ENCODE measurements at places on chromosomes 4 and X.

GRCh38 chr4:103998756-103999155 lies 279.0 kb upstream of the TACR3 start:
- DNase-seq: no peak

GRCh38 chrX:45068569-45068968 lies 132.1 kb downstream of the DIPK2B start:
- no peak for DNase-seq

GRCh38 chr4:138238521-138239292 lies 3.4 kb downstream of the SLC7A11 start:
- DNase-seq: no peak

DNA sequence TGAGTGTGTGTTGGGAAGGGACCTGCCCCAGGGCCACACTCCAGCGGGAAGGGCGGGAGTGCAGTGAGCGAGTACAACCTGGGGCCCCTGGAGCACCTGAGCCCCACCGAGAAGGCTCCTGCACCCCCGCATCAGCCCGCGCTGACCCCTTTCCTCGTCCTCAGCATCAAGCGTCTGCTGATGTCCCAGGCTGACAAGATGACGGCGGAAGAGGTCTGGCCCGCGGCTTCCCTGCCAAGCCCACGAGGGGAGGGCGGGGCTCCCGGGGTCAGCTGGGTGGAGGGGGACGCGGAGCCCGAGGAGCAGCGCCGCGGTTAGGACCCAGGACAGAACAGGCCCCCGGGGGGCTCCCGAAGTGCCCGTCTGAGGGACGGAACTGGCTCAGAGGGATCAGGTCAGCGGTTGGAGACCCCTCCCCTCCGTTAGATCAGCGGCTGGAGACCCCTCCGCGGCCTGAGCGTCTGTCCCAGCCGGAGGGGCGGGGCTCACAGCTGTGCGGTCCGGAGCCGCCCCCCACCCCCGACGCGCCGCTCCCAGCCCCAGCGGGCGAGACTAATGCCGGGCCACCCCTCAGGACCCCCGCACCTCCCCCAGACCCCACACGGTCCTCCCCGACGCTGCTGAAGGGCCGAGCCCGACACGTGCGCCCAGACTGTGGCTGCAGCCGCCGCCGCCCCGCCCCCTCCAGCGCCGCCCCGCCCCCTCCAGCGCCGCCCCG lies 6.7 kb downstream of the MYL5 start:
- DNase-seq: peak; percentile 42

DNA sequence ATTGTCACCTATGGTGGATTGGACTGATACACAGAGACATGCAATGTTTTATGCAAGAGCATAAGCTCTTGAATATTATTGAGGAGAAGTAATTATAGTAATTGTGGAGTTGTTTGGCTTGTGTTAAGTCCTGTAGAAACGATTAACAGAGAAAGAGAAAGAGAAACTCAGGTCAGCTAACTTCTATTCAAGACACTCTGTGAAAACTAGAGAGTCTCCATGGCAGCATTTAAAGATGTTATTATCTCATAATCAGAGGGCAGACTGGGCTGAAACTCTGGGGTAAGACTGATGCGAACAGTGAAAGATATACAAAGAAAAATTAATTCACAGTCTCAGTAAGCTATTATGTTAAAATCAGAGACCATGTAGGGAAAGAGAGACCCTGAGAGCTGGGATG lies 625.7 kb downstream of the FAT4 start:
- DNase-seq: no peak

- no peak for DNase-seq
These were observed 264.0 kb upstream of the HAND2 start for GRCh38 chr4:173793937-173794510.

DNA sequence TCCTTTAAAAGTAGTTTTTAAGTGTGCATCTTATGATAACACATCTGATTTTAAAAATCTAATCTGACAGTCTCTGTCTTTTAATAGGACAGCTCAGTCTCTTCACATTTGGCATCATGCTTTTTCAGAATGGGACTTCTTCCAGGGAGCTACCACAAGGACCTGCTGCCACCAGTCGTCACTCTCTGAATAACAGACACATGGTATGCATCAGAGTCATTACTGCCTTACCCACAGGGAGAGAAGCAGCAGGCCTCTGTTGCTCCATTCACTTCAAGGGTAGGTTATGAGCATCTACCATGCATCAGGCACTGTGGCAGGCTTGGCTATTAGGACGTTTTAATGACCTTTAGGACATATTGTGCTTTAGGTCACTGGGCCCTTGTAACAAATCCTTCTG lies 50.0 kb upstream of the AFAP1 start:
- DNase-seq: no peak

GRCh38 chr4:122341886-122342285 lies 36.9 kb upstream of the ADAD1 start:
- peak; percentile 52 for DNase-seq

GRCh38 chr4:13159041-13159620 lies 325.0 kb downstream of the RAB28 start:
- no peak for DNase-seq

GRCh38 chr4:141676087-141676670 lies 39.8 kb downstream of the IL15 start:
- DNase-seq: no peak

DNA sequence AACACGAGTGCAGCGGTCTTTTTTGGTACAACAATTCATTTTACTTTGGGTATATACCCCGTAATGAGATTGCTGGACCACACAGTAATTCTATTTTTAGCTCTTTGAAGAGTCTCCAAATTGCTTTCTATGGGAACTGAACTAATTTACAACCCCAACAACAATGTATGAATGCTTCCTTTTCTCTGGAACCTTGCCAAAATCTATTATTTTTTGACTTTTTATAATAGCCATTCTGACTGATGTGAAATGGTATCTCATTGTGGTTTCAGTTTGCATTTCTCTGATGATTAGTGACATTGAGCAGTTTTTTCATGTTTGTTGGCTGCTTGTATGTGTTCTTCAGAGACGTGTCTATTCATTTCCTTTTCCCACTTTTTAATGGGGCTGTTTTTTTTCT lies 240.8 kb downstream of the STK32B start:
- DNase-seq: peak; percentile 2

DNA sequence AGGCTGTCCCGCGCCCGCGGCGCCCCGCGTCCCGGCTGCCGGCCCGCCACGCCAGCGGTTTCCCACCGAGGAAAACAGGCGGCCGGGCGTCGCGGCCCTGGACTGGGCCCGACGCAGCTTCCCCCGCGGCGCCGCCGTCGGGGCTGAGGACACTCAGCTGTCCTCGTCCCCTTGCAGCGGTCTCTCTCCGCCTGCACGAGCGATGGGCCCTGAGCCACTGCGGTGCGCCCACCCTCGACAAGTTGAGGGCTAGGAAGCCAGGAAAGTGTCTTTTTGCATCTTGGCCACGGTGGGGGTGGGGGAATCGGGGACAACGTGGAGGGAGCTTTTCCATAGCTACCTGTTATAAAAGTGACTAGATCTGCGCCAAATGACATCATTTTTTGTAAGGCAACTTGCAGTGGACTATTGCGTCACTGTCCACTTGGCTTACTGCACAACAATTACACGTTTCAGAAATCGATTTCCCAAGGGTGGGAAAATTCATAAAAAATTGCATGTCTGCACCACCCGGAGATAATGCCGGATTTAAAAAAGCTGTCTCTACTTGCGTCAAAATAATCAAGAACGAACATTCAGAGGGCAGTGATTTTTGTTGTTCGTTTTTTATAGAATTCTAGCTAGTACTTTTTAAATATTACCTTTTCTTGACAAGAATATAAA lies 1.1 kb downstream of the KLHL15 start:
- peak; percentile 58 for DNase-seq

- DNase-seq: no peak
These were observed 279.8 kb downstream of the DHRSX start for GRCh38 chrX:2220829-2221567.

DNA sequence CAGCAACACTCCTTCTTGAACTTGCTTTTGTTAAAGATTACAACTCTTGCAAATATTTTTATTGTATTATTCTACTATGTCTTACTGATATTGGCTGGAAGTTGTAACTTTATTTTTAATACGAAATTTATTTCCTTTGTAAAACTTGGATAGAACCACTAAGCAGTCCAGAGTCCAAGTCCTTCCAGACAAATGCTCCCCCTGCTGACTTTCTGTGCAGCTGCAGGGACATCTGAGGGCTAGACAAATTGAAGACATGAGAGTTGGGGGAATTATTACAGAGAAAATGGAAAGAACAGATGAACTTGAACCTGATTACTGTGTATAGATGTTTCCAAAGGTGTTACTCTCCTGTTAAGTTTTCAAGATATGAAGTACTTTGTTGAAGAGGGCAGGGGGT lies 238.8 kb downstream of the GRIA3 start:
- DNase-seq: peak; percentile 43

DNA sequence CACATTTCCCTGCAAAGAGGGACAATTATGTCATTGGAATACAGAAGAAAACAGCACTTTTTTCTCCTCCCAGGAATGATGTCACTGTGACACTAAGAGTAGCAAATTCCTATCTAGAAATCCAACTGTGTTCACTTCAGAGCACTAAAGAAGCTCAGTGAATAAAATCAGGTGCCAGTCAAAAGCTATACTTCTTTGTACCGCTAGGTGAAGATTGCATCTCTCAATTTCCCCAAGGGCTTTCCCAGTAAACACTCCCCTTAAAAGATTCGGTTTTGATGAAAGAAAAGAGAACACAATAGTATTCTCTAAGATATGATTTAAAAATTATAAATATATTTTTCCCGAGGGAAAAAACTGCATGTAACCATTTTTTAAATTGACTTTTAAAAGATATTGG lies 104.7 kb upstream of the MID1 start:
- no peak for DNase-seq

- peak; percentile 58 for DNase-seq
These were observed 6.7 kb upstream of the GABRE start for GRCh38 chrX:151981129-151981528.

DNA sequence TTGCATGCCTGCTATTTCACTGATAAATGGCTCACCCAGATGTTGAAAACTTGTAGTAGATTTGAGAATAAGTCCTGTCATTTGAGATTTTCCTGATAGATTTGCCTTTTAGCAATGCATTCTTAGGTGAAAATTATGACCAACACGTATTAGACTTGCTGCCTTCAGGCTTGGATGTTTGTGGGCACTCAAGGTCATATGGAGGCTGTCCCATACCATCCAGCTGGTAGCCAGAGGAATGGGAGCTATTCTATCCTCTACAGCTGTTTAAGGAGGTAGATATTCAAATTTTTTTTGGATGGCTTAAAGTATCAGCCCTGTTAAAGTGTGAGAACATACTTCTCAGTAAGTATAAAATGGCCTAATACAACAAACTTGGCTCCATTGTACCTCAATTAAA lies 34.7 kb downstream of the RTL3 start:
- DNase-seq: no peak

GRCh38 chr4:45946699-45947098 lies 177.2 kb downstream of the GABRG1 start:
- DNase-seq: no peak

DNA sequence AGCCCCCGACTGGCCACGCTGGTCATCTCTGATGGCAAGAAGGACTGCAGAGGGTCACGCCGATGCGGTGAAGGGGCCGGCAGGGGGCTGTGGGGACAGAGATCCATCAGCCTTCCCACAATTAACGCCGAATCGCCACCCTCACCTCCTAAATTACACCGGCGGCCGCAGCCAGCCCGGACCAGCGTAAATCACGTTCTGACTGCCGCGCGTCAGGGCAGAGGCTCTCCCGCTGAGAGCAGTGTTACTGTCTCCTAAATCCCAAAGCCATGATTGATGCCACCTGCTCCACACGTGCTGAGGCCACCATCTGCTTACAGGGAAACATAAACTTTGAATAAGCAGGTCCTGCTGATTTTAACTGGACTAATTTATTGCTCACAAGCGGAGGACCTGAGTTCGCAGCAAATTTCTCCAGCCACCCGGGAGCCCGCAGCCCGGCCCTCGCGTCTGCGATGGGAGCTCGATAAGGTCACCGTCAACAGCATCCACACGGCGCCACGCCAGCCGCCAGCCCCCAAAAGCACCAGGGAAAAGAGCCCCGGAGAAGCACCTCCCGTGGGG lies 127.3 kb upstream of the NKX1-1 start:
- peak; percentile 8 for DNase-seq

GRCh38 chr4:61693520-61693919 lies 493.4 kb downstream of the ADGRL3 start:
- DNase-seq: no peak

DNA sequence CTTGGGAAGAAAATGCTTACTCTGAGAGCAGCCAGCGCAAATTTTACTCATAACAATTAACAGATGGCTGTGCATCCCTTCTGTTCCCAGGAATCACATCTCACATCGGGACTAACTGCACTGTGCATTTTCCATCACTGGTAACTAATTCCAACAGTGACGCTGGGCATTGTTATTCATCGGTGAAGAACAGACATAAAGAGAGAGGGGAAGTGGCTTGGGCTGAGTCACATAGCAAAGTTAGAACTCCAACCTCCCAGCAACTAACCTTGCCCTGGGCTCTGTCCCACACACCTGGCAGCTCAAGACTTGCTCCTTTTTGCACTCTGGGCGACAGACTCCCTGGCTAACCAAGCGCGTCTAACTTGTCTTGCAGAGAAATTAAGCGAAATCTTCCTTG lies 6.4 kb upstream of the LONRF3 start:
- no peak for DNase-seq

DNA sequence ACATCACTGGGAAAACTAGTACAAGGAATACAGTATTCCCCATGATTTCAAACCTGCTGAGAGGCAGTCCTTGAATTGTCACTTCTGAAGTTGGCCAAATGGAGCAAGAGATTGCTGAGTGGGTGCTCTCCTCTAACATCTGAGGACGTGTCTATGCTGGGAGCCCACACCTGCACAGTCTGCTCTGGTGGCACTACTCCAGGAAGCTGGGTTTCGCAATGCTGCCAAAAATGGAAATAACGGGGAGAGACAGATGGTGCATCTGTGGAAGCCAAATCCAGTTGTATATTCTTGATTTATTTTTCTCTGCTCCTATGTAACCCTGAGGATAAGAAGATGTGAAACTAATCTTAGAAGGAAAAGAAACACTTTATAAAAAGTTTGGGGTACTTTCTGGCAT lies 240.1 kb upstream of the CTSO start:
- peak; percentile 60 for DNase-seq

DNA sequence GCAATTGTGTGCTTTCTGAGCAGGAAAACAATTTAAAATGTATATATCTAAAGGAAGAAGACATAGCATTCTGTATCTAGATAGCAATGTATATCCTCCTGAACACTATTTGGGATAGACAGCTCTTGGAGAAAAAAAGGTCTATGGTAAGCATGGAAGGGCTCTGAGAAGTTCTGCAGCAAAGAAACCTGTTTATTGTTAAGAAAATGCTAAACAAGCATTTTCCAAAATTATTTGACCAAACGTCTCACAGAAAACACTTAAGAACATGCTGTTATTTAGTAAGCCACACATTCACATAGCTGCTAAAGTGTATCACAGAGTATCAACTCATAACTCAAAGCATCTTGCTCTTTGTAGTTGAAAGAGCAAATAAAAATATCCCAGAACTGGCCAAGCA lies 67.9 kb downstream of the SH3RF1 start:
- DNase-seq: no peak

DNA sequence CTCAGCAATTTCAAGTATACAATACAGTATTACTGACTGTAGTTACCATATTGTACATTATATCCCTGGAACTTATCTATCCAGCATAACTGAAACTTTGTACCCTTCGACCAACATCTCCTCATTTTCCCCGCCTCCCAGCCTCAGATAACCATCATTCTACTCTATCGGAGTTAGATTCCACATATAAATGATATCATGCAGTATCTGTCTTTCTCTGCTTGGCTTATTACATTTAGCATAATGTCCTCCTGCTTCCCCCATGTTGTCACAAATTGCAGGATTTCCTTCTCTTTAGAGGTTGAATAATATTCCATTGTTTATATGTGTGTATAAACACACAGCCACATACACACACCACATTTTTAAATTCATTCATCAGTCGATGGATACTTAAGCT lies 218.1 kb downstream of the MAML3 start:
- DNase-seq: no peak

GRCh38 chr4:173332963-173333657 lies 1.0 kb downstream of the HMGB2 start:
- peak; percentile 3 for DNase-seq
